ENCODE measurements at places on chromosomes 5 and 9.
A peak's percentile ranks its signal among the peaks of the same experiment; 100 is the strongest.

GRCh38 chr5:7668161-7668560 lies 182.8 kb downstream of the CFAP90 start:
- DNase-seq, result no peak

DNA sequence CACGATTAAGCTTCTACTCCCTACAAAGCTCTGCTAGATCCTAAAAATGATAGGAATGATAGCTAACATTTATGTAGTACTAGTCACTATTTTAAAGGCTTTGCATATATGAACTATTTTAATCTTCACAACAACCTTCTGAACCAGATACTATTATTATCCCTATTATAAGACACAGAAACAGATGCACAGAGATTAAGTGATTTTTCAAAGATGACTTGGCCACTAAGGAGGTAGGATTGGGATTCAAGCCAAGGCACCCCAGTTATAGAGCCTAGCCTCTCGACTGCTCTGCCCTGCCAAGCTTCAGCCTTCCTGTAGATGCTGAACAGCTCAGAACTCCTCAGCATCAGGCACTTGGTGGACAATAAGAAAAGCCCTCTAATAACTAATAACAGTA lies 200.9 kb upstream of the PTGER4 start:
- no peak for DNase-seq

GRCh38 chr5:58019614-58020013 lies 440.3 kb downstream of the PLK2 start:
- no peak for DNase-seq

GRCh38 chr9:133561976-133562554 lies 27.6 kb downstream of the ADAMTSL2 start:
- DNase-seq, result no peak

DNA sequence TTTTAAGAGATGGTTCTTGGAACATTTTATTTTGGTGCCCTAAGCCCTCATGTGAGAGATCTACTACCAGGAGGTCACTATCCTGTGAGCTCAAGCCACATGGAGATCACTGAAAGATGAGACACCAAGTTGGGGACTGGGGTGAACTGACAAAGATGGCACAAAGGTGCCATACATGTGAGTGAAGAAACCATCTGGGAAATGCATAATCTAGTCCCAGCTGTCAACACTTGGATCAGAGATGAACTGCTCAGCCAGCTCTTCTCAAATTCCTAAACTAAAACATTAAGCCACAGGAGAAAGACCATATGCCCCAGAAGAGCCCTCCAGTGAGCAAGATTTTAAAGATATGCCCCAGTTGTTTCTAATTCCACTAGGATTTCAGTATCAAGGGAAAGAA lies 22.2 kb upstream of the MYOT start:
- no peak for DNase-seq

GRCh38 chr9:131747352-131747751 lies 7.5 kb upstream of the RAPGEF1 start:
- no peak for DNase-seq

DNA sequence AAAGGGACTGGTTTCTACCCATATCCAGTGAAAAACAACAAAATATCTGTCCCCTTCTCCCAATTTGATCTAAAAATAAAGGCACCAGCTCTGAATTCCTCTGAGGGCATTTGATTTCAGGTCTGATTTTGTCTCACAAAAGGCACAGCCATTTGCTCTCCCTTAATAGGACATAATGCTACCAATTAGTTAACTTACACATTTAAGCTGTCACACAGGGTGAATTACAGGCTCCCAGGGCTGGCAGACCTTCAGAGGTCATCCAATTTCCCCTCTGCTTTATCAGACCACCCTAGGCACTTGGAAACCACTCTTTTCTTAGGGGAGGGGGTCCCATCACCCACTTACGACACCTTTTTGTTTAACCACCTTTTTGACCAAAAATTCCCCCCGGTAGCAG lies 319.9 kb downstream of the SPOCK1 start:
- no peak for DNase-seq

DNA sequence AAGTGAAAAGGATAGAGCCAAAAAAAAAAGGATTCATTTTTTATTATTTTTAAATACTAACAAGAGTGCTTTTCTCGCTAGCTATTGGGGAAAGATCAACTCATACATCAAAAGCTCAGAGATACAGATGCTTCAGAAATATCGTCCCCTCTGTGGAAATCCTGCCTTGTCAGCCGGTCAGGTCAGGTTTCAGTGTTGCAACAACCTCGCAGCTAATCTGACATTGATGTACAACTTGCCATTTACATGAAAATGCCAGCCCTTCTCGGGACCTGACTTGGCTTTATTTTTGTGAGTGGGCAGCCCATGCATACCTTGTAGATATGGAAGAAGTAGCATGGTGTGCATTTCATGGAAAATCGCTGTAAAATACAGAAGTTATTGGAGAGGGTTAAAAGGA lies 358.8 kb upstream of the ADAMTS16 start:
- no peak for DNase-seq

DNA sequence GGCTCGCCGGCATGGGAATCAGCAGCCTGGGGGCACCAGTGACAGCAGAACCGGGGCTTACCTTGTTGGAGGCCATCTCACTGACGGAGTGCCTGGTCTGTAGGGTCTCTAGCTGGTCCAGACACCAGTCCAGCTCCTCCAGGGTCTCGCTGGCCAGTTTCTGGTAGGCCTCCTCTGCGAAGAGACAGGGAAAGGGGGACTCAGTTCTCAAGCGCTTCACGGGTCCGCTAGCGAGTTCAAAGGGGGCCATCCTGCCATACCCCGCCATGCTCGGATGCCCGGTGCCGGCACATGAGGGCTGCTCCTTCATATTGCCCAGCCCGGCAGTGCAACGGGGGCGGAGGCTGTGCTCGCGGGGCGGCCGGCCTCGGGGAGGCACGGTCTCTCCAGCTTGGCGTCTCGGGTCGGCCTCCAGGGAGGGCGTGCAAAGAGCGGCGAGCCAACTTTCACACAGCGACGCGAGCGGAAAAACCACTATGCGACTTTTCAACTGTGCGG lies 456.0 kb downstream of the RAB3C start:
- DNase-seq, result peak; percentile 38

GRCh38 chr5:170843870-170844269 lies 17.9 kb upstream of the RANBP17 start:
- DNase-seq, result no peak

GRCh38 chr9:109017061-109017460 lies 3.8 kb upstream of the CTNNAL1 start:
- no peak for DNase-seq

DNA sequence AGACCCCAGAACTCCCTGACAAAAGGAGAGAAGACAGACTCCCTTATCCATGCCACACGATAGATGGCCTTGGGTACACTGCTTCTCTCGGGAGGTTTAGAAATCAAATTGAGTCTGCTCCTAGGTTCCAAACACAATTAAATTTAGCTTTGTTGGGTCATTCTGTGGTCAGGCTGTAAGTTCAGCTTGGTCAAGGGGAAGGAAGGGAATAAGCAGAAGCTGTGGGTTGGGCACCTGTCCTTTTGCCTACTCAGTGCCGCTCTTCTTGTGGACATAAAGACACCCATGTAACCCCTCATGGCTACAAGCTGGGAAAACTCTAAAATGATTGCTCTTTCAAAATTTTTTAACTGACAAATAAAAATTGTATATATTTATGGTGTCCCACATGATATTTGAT lies 19.1 kb upstream of the AK3 start:
- no peak for DNase-seq

GRCh38 chr5:140213370-140213983 lies 38.5 kb downstream of the CYSTM1 start:
- DNase-seq, result no peak

DNA sequence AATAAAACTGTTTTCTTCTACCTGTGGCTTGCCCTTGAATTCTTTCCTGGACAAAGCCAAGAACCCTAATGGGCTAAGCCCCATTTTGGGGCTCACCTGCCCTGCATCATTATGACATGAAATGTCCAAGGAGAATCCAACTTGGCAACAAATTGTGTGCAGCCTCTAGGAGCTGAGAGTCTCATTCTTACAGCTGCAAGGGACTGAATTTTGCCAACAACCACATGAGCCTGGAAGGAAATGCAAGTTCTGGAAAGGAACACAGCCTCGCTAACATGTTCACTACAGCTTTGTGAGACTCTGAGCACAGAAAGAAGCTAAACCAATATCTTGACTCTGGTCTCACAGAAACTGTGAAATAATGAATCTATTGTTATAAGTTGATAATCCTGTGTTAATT lies 94.8 kb upstream of the CDH12 start:
- no peak for DNase-seq

DNA sequence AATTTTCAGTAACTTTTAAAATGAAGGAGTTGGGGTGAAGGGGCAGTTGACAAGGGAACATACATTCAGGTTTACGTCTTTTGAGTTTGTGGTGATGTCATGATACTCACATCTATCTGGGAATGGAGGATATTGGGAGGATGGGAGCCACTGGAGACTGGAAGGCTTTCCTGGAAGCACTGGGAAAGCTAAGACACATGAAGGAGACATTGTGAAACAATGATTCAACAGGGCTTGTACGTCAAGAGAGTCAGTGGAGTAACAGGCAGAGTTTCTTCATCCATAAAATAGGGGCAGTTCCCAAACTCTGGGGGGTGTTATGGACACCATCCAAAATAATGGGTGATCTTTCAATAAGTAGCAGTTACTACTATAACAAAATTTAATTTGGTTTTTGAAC lies 572.8 kb downstream of the CCDC171 start:
- DNase-seq, result no peak

GRCh38 chr5:143740956-143741355 lies 71.0 kb upstream of the HMHB1 start:
- no peak for DNase-seq

DNA sequence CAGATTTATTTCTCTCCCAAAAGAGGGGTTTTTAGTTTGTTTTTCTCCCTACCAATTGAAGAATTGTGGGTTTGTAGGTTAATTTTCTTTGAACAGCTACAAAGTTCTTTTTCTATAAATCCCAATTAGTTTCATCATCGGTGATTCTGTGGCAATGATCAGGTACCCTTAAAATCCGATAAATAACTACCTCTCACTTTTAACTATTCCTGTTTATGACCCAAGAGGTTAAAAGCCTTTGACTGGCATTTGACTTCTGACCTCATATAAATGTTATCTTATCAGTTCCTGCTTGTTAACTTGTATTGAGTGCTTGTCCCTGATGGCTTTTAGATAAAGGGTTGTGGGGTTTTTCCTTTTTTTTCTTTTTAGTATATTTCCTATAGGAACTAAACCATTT lies 124.4 kb upstream of the TMEM161B start:
- no peak for DNase-seq

GRCh38 chr9:32255026-32255425 lies 129.4 kb upstream of the ACO1 start:
- no peak for DNase-seq

GRCh38 chr5:60677850-60678664 lies 21.9 kb downstream of the DEPDC1B start:
- DNase-seq, result peak; percentile 24

- DNase-seq, result no peak
Observed at GRCh38 chr5:173881811-173882575, 6.2 kb upstream of the CPEB4 start.

DNA sequence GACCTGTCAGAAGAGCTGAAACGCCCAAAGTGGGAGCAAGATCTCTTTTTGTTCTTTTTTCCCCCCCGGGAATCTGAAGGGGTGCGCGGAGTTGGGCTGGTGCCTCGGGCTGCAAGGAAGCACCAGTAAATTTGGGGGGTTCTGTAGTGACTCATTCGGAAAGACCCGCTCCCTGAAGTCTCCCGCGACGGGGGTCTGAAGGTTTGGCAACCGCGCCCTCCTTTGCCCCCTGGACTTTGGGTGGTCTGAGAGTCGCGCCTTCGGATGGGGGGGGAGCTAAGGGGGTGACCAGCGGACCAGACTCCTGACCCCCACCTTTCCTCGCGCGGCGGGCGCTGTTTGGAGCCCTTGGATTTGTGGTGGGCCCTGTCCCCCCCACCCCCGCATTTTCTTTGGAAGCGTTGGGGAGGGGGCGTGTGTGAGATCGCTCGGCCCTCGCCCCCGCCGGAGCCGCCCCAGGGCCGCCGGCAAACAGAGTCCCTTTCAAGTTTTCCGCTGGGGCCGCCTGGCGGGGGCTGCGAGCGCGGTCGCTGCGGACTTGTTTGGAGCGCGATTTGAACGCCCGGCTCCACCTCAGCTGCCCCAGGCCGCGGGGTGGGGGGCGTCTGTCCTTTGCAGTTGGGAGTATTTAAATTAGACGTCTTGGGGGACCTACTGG lies 2.0 kb downstream of the CXXC5 start:
- DNase-seq, result peak; percentile 59

DNA sequence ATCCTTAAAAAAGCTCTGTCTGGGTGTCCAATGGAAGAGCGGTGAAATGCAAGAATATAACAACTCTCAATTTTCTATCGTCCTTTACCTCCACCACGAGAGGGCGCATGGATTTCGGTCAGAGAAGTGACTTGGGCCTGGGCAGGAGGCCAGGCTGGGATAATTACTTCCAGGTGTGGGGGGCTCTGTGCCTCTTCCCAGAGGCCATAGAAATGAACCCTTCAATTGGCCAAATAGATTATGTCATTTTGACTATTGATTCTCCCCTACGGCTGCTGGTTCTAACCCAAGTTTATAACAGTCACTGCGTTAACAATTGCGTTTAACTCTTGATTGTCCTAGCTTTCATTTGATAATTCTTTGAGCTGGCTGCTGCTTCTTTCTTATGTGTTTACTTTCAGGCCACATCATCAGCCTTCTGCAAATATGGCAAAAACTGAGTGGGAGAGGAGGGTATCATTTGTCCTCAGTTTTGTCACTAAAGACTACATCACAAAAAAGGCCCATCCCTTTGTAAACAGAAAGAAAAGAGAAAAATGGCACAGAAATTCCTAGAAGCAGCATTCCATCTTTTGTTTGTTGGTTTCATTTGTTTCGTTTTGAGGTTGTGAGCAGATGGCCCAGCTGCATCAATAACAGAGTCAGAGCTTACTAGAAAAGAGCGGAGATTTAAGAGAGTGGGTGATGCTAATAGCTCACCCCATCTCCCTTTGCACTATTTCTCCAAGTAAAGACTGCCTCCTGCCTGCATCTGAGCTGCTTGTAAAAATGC lies 45.4 kb upstream of the ZFR start:
- peak; percentile 78 for DNase-seq

GRCh38 chr5:6539060-6539459 lies 90.4 kb downstream of the UBE2QL1 start:
- DNase-seq, result no peak

DNA sequence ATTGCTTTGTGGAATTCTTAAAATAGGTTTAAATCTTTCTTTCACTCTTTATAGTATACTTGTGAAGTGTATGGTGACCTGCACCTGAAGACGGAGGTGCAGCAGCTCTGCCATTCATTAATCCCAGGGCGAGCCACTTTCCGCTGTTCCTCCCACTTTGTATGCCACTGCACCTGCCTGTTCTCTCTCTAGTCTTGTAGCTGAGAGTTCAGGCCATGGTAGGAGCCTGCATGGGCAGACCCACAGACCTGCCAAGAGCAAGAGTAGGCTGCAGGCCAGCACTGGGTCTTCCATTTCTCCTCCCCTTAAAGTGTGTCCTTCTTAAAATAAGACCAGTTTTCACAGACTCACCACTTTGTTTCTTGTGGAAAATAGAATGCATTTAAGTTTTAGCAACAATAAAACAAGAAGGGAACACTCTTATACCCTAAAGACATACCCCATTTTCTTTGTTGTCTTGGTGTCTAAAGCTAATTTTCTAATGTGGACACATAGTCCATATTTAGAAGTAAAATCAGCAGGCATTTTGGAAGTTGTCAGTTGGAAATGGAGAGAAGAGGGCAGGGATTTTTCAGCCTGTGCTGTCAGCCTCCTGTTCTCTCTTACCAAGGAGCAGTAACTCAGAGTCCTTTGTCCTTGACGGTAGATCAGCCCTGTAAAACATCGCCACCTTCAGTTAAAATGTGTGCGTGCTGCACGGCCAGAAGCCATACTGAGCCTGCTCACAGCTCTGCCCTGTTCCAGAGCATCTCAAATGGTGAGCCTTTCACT lies 103.2 kb downstream of the SNCAIP start:
- DNase-seq, result peak; percentile 68

GRCh38 chr5:36719282-36719681 lies 112.9 kb downstream of the SLC1A3 start:
- DNase-seq, result no peak
